CD8-positive, alpha-beta memory T cell (primary cell): ENCODE measurements at places on chromosomes 7 and 10. TPM values are rescaled to one million over a fixed set of nuclear protein-coding genes. Genes with fewer than 3 reads are reported as not detected.

GRCh38 chr10:79376078-79376628 is 28.9 kb downstream of the PPIF start:
- no peak for DNase-seq

DNA sequence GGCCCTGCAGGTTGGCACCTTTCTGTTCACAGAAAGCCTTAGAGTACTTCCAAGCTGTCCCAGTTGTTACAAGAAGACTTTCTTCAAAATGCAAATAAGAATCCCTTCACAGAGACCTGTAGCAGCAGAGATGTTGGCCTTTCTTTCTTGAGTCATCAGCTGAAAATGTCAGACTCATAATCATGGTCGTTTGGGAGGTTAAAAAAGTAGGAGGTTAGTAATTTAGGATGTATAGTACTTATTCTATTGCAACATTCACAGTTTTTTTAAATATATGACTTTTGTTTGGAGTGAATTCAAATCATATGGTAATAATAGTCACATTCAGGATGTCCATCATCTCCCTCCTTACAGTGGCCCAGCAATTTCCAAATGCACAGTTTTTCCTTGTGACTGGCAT is 223.9 kb upstream of the GLI3 start:
- DNase-seq = no peak

DNA sequence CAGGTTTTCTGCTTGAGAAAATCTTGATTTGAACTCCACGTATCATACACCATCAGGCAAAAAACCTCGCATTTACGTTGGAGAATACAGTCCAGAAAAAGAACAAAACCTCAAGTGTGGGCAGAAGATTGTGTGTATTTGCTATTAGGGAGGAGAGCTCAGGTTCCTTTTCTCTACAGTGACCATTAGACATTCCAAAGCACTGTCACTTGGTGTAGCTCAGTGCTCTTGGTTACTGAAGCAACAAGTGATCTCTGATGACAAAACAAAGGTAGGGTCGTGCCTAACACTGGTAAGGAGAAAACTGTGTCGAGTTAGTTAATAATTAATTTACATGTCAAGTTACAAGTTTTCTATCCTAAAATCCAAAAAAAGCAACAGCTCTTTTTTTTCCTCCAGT is 72.6 kb downstream of the C1GALT1 start:
- no peak for DNase-seq

DNA sequence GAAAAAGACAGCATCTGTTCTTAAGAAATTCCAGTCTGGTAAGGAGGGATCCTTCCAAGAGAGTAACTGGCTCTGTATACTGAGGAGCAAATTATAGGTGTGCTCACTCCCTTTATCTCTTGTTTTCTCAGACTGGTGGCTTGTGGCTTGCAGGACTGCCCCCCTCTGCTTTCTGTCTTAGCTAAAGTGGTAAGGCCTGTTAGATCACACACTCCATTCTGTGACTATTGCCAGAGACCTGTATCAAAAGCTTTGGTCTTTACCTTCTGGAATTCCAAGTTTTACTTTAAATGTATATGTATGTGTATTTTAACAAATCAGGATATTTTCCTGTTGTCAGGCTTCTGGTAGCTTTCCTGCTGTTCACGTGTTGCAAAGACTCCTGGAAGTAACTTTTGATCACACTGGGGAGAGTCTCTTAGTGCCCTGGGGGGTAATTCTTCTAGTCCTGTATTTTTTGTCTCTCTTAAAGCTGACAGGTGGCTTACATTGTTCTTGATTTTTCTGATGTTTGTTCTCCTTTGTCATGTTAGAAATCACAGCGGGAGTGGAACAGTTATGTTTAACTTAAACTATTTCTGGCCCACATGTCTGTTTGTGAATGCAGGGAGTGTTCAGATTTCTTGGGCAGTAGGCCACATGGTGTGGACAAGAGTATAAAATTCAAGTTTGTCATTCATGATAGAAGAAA is 99.0 kb downstream of the PLPP4 start:
- no peak for DNase-seq

GRCh38 chr7:76507723-76508406 is 2.5 kb upstream of the UPK3B start:
- no peak for DNase-seq

The NOC3L gene
- 57.2 TPM for total RNA-seq

DNA sequence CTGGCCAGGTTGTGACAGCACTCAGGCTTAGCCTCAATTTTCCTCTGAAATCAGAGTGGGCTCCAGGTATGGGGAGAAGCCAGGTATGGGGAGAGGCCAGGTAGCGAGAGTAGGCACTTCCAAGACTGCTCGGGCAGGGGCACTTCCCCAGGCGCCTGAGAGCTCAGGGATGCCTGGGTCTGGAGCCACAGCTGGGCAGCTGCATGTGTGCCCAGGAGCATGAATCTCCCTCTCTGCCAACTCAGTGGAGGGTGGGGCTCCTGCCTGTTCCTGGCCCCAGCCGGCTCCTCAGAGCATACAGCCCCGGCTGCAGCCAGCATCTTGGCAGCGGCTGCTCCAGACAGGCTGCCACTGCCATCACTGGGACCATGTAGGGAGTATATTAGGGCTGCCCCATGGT is 313.9 kb downstream of the AUTS2 start:
- no peak for DNase-seq

The TRIL gene
- not detected for total RNA-seq
